ENCODE measurements at places on chromosomes 4 and X. TPM values are rescaled to one million over a fixed set of nuclear protein-coding genes. Genes with fewer than 3 reads are reported as not detected.

- H3K27ac ChIP-seq = no peak overlapping the region
- H3K27me3 ChIP-seq = no peaks in the 10 kb centered on the region
- H3K4me3 ChIP-seq = no peak overlapping the region
- DNase-seq = no peak
- peaks cover 30% of the 10 kb centered on the region for H3K4me1 ChIP-seq
- H3K36me3 ChIP-seq = no peaks in the 10 kb centered on the region
Measured at GRCh38 chr4:140924761-140925392, 168.7 kb upstream of the TBC1D9 start.

- H3K27ac ChIP-seq = no peak overlapping the region
- no peak overlapping the region for H3K4me3 ChIP-seq
- peaks cover 4% of the 10 kb centered on the region for H3K4me1 ChIP-seq
- no peak for DNase-seq
Measured at GRCh38 chr4:110518889-110519490, 43.0 kb downstream of the ENPEP start.

DNA sequence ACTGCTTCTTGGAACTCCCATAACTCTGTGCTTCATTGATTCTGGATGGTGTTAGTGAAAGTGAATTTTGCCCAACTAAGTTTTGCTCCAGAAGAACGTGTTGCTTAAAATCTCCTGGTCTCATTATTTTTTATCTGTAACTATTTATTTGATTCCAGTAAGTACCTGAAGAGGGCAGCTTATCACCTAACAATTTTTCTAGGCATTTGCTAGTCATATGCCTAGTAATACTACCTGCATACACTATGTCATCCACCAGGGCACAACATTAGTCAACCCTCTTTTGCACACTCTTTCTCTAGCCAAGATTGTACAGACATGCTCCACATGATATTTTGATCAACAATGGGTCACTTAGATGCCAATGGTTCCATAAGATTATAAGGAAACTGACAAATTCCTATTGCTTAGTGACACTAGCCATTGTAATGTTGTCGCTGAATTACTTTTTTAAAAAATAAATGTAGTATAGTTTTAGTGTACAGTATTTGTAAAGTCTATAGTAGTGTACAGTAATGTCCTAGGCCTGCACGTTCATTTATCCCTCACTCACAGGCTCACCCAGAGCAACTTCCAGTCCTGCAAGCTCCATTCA, 499.9 kb upstream of the AADAT start:
- H3K27ac ChIP-seq = no peak overlapping the region
- no peaks in the 10 kb centered on the region for H3K4me1 ChIP-seq
- no peaks in the 10 kb centered on the region for H3K27me3 ChIP-seq
- no peak overlapping the region for H3K4me3 ChIP-seq
- H3K36me3 ChIP-seq = no peaks in the 10 kb centered on the region

GRCh38 chr4:163378661-163379060, 35.0 kb downstream of the NPY5R start:
- no peaks in the 10 kb centered on the region for H3K36me3 ChIP-seq
- no peak for DNase-seq
- no peaks in the 10 kb centered on the region for H3K4me1 ChIP-seq
- H3K4me3 ChIP-seq = no peak overlapping the region
- no peak overlapping the region for H3K27ac ChIP-seq
- H3K27me3 ChIP-seq = no peaks in the 10 kb centered on the region

The IL15 gene
- total RNA-seq = 3.6 TPM

GRCh38 chrX:45202171-45202570, 1.5 kb upstream of the DIPK2B start:
- H3K36me3 ChIP-seq = no peaks in the 10 kb centered on the region
- H3K4me1 ChIP-seq = peaks cover 4% of the 10 kb centered on the region
- H3K4me3 ChIP-seq = no peak overlapping the region
- peak overlapping the region; percentile 10 for H3K27ac ChIP-seq

DNA sequence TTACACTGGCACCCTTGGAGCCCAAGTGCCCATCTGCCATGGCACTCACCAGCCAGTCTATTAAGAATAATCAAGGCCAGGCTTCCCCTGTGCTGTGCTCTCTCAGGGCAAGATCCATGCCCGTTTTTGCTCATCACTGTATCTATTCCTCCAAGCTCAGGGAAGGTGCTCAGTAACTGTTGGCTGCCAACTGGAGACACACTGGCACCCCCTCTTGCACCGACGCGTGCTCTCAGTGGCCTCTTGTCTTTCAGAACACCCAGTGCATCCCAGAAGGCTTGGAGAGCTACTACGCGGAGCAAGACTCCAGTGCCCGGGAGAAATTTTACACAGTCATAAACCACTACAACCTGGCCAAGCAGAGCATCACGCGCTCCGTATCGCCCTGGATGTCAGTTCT, 30.1 kb downstream of the NSG1 start:
- H3K4me1 ChIP-seq = no peaks in the 10 kb centered on the region
- no peaks in the 10 kb centered on the region for H3K27me3 ChIP-seq
- no peak overlapping the region for H3K27ac ChIP-seq
- no peak for DNase-seq
- peaks cover 45% of the 10 kb centered on the region for H3K36me3 ChIP-seq

The SLC2A9 gene
- total RNA-seq = 10.5 TPM

The FRG2 gene
- total RNA-seq = not detected

GRCh38 chrX:20740443-20740842, 473.7 kb upstream of the RPS6KA3 start:
- H3K27me3 ChIP-seq = no peaks in the 10 kb centered on the region

The GALNT7 gene
- 15.2 TPM for total RNA-seq

The OTOP1 gene
- not detected for total RNA-seq

DNA sequence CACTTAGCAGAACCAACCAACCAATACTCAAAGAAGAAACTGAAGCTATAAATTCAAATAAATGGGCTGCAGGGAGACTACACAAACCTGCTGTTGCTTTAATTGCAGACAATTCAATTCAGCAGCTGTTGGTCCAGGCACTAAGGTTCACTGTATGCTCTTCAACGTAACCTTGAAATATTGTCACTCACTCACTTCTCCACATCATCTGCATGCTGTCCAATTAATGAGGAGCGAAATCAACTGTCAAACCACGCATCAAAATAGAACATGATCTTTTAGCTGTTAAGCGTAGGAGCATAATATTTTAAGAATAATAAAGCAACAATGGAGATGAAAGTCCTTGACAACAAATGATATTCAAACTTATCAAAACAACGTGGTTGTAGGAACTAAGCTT, 17.0 kb downstream of the ENOX2 start:
- H3K4me1 ChIP-seq = no peaks in the 10 kb centered on the region
- no peaks in the 10 kb centered on the region for H3K27me3 ChIP-seq
- DNase-seq = no peak
- no peak overlapping the region for H3K4me3 ChIP-seq

DNA sequence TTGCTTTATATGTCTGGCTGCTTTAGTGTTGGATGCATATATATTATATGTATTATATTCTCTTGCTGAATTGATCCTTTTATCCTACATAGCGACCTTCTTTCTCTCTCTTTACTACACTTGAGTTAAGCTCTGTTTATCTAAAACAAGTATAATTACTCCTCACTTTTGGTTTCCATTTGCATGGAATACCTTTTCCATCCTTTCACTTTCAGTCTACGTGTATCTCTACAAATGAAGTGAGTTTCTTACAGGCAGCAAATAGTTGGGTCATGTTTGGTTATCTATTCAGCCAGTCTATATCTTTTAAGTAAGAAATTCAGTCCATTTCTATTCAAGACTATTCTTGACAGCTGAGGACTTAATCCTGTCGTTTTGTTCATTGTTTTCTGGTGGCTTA, 167.5 kb upstream of the USP38 start:
- H3K4me1 ChIP-seq = peaks cover 6% of the 10 kb centered on the region
- H3K4me3 ChIP-seq = no peak overlapping the region
- no peaks in the 10 kb centered on the region for H3K36me3 ChIP-seq
- no peak overlapping the region for H3K27ac ChIP-seq
- DNase-seq = no peak

GRCh38 chrX:117936118-117936517, 180.5 kb downstream of the KLHL13 start:
- H3K4me1 ChIP-seq = no peaks in the 10 kb centered on the region
- H3K27ac ChIP-seq = no peak overlapping the region
- H3K27me3 ChIP-seq = no peaks in the 10 kb centered on the region
- H3K4me3 ChIP-seq = no peak overlapping the region
- no peak for DNase-seq

GRCh38 chr4:88008743-88009171, 1.3 kb downstream of the PKD2 start:
- H3K4me1 ChIP-seq = peaks cover 70% of the 10 kb centered on the region
- H3K27me3 ChIP-seq = no peaks in the 10 kb centered on the region
- H3K27ac ChIP-seq = peak overlapping the region; percentile 94
- no peak for DNase-seq
- H3K36me3 ChIP-seq = no peaks in the 10 kb centered on the region

DNA sequence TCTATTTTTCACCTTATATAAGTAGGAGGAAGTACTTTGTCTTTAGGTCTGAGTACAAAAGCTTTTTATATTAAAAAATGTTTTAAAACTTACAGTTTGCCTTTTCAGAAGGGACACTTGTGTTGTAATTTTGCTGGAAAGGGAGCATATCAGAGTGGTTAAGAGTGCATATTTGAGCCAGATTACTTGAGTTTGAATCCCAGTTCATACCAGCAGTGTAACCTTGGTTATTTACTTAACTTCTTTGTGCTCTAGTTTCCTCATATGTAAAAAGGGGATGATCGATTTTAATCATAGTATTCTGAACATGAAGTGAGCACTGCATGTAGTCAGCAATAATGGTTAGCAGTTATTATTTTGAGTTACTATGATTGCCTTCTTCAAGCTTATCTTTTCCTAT, 78.3 kb upstream of the SLC4A4 start:
- H3K4me1 ChIP-seq = peaks cover 17% of the 10 kb centered on the region
- H3K36me3 ChIP-seq = no peaks in the 10 kb centered on the region
- DNase-seq = no peak
- H3K4me3 ChIP-seq = no peak overlapping the region

GRCh38 chr4:103802766-103803165, 83.0 kb upstream of the TACR3 start:
- H3K4me3 ChIP-seq = no peak overlapping the region
- H3K27ac ChIP-seq = no peak overlapping the region
- no peaks in the 10 kb centered on the region for H3K4me1 ChIP-seq
- no peaks in the 10 kb centered on the region for H3K36me3 ChIP-seq
- no peaks in the 10 kb centered on the region for H3K27me3 ChIP-seq
- no peak for DNase-seq

The SSR4 gene
- 104 TPM for total RNA-seq

- DNase-seq = no peak
- H3K27me3 ChIP-seq = no peaks in the 10 kb centered on the region
- no peak overlapping the region for H3K4me3 ChIP-seq
- H3K36me3 ChIP-seq = no peaks in the 10 kb centered on the region
- H3K4me1 ChIP-seq = no peaks in the 10 kb centered on the region
Measured at GRCh38 chrX:97310373-97310772, 426.7 kb downstream of the RPA4 start.

DNA sequence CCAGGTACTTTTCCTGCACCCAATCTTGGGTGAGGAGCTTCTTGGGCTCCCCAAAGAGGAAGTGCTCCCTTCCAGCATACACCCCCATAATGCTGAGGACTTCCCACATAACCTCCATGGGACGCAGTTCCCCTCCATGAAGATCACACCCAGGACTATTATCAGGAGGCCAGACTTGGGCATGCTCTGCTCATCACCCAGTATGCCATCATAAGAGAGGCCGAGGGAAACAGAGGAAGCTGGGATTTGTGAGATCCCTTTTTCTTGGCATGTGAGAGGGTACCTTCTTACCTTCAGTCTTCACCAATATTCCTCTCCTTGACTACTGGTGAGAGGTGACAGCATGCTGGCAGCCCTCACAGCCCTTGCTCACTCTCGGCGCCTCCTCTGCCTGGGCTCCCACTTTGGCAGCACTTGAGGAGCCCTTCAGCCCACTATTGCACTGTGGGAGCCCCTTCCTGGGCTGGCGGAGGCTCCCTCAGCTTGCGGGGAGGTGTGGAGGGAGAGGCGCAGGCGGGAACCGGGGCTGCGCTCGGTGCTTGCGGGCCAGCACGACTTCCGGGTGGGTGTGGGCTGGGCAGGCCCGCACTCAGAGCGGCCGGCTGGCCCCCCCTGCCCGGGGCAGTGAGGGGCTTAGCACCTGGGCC, 15.7 kb upstream of the HSFX1 start:
- no peaks in the 10 kb centered on the region for H3K4me1 ChIP-seq
- no peaks in the 10 kb centered on the region for H3K36me3 ChIP-seq
- no peak overlapping the region for H3K4me3 ChIP-seq
- H3K27me3 ChIP-seq = no peaks in the 10 kb centered on the region
- H3K27ac ChIP-seq = no peak overlapping the region

The STPG2 gene
- total RNA-seq = not detected

DNA sequence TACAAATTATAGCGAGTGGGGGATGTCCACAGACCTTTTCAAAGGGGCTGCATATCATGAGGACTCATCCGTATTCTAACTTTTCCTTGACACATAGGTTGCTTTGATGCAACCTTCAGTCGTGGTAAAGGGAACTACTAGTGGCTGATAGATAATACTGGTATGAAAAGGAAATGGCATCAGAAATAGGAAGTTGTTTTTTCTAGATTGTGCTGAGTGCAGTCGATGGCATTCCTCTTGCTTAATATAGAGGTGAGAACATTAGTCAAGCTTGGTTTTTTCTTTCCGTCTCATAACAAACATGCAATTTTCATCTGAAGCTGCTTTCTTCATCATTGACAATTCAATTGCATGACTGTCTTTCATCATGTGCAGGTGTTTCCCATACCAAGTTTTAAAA, 16.6 kb downstream of the ENPEP start:
- no peak overlapping the region for H3K27ac ChIP-seq
- H3K27me3 ChIP-seq = no peaks in the 10 kb centered on the region
- H3K4me3 ChIP-seq = no peak overlapping the region
- no peaks in the 10 kb centered on the region for H3K4me1 ChIP-seq
- no peak for DNase-seq

The YIPF6 gene
- total RNA-seq = 28.5 TPM

The APBB2 gene
- total RNA-seq = 74.1 TPM

The BEX4 gene
- total RNA-seq = 43.9 TPM

All from esophagus muscularis mucosa (tissue), 4 donors.